ENCODE measurements at places on chromosomes 1 and 21.

DNA sequence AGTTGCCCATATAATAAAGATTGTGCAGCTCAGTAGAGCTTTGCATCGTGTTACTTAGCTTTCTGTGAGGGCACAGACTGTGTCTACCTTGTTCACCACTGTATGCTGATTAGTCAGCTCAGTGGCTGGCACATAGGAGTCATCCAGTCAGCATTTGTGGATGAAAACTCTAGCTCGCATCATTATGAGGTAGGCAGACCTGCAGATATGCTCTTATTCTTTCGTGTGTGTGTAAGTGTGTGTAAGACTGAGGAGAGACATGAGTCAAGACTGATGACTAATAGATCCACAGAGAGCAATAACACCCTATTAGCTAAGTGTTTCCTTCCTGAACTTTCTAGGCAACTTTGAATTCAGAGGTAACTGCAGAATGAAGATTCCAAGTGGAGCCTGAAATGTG is 17.1 kb downstream of the TTF2 start:
- DNase-seq: no peak

DNA sequence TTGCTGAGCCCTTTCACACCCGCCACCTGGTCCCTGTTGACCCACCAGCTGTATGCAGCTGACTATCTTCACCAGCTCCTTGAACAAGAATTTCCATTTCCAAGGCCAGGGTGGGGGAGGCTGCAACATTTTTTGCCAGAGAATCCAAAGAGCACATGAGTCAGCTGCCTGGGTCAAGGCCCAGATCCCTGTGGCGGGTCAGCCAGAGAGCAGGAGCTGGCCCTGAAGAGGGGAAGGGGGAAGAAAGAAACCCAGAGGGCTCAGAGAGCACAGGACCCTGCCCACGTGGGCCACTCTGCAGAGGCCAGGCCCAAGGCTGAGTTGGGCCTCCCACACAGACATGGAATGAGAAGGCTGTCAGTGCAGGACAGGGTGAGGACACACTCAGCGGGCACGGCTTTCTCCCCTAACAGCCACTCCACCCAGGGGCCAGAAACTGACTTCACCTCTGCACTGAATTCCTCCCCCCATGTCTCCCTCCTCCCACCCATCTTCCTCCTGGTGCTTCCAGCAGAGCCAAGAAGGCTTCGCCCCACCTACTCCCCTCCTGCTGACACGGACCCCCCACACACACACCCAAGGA is 28.9 kb downstream of the S100A6 start:
- no peak for DNase-seq

DNA sequence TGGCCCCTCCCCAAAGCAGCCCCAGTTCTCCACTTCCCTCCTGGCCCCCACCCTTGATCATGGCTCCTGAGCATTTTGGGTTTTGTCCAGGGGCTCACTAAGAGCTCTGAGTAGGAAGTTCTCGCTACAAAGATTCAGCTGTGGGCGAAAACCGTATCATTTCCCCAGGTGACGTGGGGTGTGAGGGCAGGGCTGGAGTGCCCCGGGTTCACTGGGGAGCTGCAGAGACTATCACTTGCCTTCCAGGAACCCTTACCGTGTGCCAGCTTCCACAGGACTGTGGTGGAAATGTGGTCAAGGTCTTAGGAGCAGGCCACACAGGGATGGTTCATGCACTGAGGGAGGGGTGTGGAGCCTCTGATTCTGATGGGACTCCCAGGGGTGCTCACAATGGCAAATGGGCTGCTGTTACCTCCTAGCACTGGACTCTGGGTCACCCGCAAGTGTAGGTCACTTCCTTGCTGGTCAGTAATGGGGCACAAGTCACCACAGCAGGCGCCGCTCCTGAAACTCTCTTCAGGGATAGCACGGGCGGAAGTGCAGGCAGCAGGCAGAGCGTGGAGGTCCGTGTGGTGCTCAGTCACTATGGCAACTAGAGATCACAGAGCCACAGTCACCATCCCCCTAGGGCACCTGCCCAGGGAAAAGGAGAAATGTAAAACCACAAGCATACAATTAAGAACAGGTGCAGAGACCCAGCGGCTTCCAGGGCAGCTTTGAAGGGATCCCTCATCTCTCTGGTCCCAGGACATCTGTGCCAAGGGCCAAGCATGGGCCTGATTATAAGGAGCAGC is 35.4 kb downstream of the RSPH1 start:
- no peak for DNase-seq

DNA sequence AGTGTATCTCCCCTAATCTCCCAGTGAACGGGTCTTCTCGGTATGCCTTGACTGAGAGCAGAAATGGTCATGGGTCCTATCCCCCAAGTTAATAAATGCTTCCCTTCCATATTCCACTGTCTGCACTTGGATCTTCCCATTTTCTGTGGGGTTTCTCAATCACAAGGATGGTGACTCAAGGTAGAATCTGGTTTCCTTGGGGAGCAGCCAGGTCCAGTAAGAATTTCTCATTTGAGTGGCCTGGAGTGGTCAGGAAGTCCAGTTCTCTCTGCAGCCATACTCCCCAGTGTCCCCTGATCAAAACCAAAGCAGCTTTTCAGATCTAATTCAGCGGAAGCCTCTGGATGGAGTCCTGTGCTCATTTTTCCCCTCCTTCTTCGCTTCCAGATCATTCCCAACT is 14.8 kb upstream of the SLC27A3 start:
- DNase-seq: no peak

- DNase-seq: no peak
Observed at GRCh38 chr1:182761396-182762395, 27.9 kb upstream of the NPL start.

- DNase-seq: no peak
Observed at GRCh38 chr21:36902793-36903192, 63.7 kb downstream of the HLCS start.

DNA sequence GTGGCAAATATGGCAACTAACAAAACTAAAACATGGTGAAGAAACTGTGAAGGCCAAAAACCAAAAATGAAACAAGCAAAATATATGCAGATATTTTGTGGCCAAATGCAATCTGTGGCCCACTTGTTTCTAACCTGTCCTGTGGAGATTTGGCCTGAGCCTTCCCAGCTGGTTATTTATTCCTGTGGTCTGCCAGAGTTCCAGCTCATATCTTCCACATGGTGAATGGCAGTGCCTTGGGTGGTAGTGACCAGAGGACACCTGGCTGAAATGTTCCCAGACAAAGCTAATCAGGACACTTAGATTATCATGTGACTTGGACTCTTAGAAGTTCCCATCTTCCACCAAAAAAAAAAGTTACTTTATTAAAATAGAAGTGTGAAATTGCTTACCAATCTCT is 39.7 kb downstream of the RNASEL start:
- no peak for DNase-seq

DNA sequence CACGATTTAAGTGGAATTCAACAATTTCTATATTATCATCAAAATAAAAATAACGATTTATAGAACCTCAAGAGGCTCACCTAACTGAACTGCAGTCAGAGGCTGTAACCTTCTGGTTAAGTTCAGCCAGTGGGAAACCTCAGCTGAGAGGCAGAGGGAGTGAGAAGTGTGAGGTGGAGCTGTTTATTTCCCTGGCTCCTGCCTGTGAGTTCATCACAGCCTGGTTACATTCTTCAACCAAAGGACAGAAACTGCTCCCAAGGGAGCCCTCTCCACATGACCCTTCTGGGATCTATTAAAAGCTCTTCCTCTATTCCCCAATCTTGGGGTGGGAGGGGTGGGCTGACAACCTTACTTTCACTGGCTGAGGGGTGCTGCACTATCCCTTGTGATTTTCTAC is 22.2 kb downstream of the DYNLT5 start:
- DNase-seq: no peak

- DNase-seq: no peak
Observed at GRCh38 chr1:183961132-183961531, 76.4 kb downstream of the COLGALT2 start.

DNA sequence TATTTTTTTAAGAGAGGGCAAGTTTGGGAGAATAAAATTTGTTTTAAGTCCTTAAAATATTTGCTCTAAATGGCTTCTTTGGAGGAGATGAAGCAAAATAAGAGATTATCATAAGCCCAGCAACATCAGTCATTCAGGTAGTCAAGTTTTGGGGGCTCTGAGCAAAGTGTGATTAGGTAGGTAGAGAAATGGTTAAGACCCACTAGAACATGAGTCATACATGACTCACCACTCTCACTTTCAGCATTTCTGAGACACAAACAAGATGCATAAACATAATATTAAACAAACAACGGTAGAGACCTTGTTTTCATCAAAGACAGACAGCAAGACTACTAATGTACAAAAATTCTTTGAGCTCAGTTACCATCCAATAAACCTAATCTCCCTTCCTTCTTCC is 272.2 kb downstream of the LMO4 start:
- no peak for DNase-seq

DNA sequence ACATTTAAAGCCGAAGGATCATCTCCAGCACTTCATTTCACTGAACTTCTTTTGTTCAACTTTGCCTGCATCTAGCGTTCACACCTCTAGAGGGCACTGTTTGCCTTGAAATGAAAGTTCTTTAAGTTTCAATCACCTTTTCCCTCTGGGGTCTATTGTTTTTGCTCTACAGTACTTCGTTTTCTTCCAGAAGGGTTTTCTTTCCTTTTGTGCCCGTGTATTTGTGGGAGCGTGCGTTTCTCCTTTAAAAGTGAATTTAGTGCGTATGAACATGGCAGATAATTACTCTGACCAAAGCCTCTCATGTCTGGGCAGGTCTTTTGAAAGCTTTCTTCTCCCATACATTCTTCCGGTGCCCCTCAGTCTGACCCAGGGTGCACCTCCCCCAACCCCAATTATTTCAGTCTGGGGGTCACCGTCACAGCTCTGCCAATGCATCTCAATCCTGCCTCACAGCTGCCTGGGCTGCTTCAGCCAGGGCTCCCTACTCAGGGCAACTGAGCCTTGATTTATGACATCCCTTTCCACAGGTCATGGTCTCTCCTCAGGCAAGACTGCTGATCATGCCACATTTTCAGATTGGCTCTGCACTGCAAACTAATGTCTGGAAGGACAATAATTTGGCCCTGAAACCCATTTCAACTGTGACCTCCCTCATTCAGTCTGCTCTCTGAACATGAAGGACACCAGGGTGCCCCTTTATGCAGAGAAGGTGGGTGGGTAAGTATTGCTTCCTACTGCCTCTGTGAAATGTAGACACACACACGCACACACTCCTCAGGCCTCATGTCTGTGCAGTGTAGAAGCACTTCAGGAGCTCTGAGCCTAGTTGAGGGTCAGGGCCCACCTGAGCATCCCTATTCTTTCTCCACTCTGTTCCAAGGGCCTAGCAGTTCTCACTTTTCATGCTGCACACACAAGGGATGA is 88.6 kb downstream of the NUF2 start:
- DNase-seq: peak; percentile 65

DNA sequence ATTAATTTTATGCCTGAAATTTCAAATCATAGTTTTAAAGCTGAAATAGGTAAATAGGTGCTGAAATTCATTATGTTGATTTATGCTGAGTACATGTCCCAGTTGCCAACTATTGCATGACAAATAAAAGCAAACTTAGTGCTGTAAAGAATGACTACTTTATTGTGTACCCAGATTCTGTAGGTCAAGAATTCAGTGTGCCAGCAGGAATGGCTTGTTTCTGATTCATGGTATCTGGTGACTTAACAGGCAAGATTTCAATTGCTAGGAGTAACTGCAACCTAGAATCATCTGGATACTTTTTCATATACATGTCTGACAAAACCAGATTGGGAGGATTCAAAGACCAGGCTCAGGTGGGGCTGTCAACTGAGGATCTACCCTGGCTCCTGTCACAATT is 678.4 kb upstream of the ADAMTS5 start:
- no peak for DNase-seq

DNA sequence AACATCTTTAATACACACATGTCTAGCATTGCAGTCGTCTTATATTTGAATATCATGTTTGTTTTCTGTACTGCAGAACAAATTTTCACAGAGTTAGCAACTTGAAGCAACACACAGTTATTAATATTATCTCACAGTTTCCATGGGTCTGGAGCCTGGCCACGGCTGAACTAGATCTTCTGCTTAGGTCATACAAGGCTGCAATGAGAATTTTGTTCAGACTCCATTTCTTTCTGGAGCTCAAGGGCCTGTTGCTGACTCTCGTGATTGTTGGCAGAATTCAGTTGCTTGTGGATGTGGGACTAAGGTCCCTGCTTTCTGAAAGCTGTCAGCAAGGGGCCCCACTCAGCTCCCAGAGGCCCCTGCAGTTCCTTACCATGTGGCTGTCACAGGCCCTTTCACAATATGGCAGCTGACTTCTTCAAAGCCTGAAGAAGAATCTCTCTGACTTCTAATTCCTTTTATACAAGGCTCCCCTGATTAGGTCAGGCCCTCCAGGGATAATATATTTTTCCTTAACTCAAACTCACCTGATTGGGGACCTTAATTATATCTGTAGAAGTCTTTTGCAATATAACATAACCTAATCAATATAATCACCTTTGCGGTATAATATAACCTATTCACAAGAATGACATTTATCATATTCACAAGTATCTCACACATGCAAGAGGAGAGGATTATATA is 296.3 kb downstream of the NFIA start:
- DNase-seq: no peak

DNA sequence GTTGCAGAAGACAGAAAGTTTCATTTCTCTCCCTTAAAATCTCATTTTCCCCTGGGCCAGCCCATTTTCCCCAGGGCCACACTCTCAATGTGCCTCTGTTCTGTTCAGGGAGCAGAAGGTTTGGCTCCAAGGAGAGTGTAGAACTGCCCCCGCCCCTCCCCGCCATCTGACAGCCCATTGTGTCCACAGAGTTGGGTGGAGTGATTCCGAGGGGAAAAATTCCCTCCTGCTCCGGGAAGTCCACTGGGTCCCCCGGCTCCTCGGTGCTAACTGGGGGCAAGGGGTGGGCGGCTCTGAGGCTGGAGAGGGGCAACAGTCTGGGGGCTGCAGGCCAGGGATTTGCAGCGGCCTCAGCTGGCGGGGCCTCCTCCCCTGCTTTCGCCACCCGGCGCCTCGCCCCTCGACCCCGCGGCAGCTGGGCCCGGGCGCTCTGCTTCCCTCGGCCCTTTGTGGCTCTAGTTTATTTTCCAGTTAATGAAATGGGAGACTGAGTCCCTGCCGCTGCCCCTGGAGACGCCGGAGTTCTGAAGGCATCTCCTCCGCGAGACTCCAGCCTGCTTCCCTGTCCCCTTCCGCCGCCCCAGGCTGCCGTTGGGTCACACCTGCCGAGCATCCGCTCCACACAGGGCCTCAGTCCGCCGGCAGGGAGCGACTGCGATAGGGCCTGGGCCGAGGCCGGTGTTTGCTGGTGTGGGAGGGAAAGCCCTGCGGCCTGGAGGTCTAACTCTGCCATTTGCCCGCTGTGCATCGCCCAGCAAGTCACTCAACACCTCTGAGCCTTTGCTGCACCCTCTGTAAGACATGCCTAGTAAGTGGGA is 14.7 kb upstream of the KIRREL1 start:
- DNase-seq: peak; percentile 74

Data from ecto neural progenitor cell (in vitro differentiated cells).